Activated CD4-positive, alpha-beta T cell treated with anti-CD3 and anti-CD28 coated beads for 36 hours (primary cell): ENCODE measurements at places on chromosomes 11 and 22. TPM values are rescaled to one million over a fixed set of nuclear protein-coding genes. Genes with fewer than 3 reads are reported as not detected.

The HSPB2 gene
- not detected for total RNA-seq

GRCh38 chr22:43852573-43853327 is 9.6 kb downstream of the SULT4A1 start:
- peaks cover 21% of the 10 kb centered on the region for H3K27me3 ChIP-seq
- no peaks in the 10 kb centered on the region for H3K36me3 ChIP-seq

GRCh38 chr11:116499396-116500003 is 273.3 kb downstream of the BUD13 start:
- H3K36me3 ChIP-seq = no peaks in the 10 kb centered on the region
- peak; percentile 86 for DNase-seq
- H3K4me1 ChIP-seq = no peaks in the 10 kb centered on the region
- H3K4me3 ChIP-seq = no peak overlapping the region
- peaks cover 35% of the 10 kb centered on the region for H3K27me3 ChIP-seq

DNA sequence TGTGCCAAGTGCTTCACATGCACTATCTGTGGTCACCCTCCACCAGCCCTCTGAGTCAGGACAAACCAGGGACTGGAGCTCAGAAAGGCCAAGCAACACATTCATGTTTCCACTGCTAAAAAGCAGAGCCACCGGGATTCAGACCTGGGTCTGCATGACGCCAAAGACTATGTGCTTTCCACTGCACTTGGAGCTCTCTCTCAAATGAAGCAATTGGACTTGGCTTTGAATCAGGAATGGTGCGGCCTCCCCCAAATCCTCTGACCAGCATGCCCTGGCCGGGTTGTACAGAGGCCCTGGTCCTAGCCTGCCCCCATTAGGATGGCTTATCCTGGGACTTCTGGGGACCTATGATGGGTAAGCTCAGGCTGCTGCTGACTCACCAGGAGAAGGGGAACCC is 80.7 kb downstream of the PKNOX2 start:
- no peak overlapping the region for H3K27ac ChIP-seq
- no peaks in the 10 kb centered on the region for H3K36me3 ChIP-seq
- no peak for DNase-seq
- no peak overlapping the region for H3K4me3 ChIP-seq
- no peaks in the 10 kb centered on the region for H3K4me1 ChIP-seq

- DNase-seq = no peak
- no peaks in the 10 kb centered on the region for H3K4me1 ChIP-seq
Measured at GRCh38 chr11:57504511-57504910, 11.0 kb downstream of the SLC43A1 start.

GRCh38 chr22:32725369-32725988 is 76.0 kb upstream of the TIMP3 start:
- peaks cover 43% of the 10 kb centered on the region for H3K4me1 ChIP-seq
- H3K4me3 ChIP-seq = no peak overlapping the region
- peaks cover 8% of the 10 kb centered on the region for H3K27me3 ChIP-seq
- no peak overlapping the region for H3K27ac ChIP-seq

GRCh38 chr11:85779956-85780640 is 30.8 kb downstream of the SYTL2 start:
- H3K27me3 ChIP-seq = no peaks in the 10 kb centered on the region
- H3K36me3 ChIP-seq = peaks cover 9% of the 10 kb centered on the region
- H3K27ac ChIP-seq = no peak overlapping the region
- no peak overlapping the region for H3K4me3 ChIP-seq

GRCh38 chr22:43955883-43956782 is 891 bp downstream of the SAMM50 start:
- H3K4me1 ChIP-seq = peaks cover 25% of the 10 kb centered on the region
- no peaks in the 10 kb centered on the region for H3K27me3 ChIP-seq
- DNase-seq = peak; percentile 18
- peaks cover 3% of the 10 kb centered on the region for H3K36me3 ChIP-seq

DNA sequence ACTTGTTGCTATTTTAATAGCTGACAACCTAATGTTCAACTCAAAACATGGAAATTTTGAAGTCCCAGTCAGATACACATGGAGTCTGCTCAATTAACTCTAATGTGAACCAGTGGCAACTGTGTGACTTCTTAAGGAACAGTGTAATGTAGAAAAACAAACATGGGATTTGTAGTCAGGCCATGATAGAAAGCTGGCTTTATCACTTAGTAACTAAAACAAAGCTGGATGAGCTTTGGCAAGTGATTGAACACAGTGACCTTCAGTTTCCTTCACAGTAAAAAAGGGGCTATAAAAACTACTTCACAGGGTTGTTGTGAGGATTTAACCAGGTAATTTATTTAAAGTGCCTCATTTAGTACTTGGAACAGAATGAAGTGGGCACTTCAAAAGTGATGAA is 62.6 kb downstream of the PRCP start:
- no peaks in the 10 kb centered on the region for H3K4me1 ChIP-seq
- DNase-seq = no peak
- H3K27ac ChIP-seq = no peak overlapping the region
- H3K27me3 ChIP-seq = no peaks in the 10 kb centered on the region

DNA sequence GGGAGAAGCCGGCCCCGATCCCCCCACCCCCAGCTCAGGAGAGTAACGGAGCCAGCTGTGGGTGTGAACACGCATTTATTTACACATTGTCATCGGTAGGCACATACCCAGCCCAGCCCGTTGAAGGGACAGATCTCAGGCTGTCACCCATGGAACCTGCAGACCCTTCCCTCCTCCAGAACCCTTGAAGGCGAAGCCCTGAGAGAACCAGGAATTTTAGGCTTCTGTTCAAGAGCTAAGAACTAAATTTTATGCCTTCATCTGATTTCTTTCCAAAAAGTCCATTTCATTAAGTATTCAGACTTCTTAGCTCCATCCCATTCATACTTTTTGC is 379 bp upstream of the BRMS1 start:
- H3K27ac ChIP-seq = peak overlapping the region; percentile 90
- H3K4me3 ChIP-seq = peak overlapping the region; percentile 93
- no peak for DNase-seq
- peaks cover 3% of the 10 kb centered on the region for H3K27me3 ChIP-seq
- peaks cover 45% of the 10 kb centered on the region for H3K4me1 ChIP-seq

GRCh38 chr11:128372977-128373376 is 214.4 kb downstream of the ETS1 start:
- H3K4me1 ChIP-seq = peaks cover 36% of the 10 kb centered on the region
- peaks cover 4% of the 10 kb centered on the region for H3K36me3 ChIP-seq
- no peak overlapping the region for H3K27ac ChIP-seq
- no peaks in the 10 kb centered on the region for H3K27me3 ChIP-seq
- no peak for DNase-seq
